ENCODE measurements at places on chromosomes 2 and 18.

DNA sequence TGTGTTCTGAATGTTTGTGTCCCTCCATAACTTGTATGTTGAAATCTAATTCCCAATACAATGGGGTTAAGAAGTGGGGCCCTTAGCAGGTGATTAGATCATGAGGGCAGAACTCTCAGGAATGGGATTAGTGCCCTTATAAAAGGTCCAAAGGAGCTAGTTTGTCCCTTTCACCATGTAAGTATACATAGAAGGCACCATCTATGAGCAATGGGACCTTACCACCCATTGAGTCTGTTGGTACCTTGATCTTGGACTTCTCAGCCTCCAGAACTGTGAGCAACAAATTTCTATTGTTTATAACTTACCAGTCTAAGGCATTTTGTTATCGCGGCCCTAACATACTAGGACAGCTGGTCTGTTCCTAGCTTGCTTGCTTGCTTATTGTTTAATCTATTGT, 106.3 kb downstream of the MYCN start:
- DNase-seq: no peak

DNA sequence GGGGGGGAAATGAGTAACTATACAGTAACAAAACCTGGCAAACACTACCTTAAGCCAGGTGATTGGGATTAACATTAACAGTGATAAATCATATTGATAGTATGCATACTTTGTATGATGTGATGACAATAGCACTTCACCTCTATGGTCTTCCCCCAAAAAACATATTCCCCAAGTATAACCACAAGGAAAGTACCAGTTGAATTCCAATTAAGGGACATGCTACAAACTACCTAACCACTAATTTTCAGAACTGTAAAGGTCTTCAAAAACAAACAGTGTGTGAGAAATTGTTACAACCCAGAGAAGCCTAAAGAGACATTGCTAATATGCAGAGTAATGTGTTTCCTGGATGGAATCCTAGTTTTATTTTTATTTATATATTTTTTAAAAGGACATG, 152.4 kb downstream of the ZRANB3 start:
- DNase-seq: no peak

DNA sequence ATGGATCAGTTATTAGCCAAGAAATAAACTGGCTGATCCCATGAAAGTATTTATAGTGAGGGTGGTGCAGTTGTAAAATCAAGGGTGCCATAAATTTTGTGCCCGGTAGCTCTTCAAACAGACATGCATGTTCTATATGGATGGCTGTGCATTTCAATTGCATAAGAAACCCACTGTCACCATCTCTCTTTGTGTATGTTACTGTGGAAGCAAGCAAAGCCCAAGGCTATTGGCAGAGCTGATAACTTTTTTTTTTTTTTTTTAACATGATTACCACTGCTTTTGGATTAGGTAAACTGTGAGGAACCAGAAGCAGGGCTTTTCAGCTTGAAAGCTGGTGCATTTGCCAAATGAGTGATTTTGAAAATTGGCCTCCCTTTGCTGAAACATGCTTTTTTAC, 332.6 kb downstream of the SOX11 start:
- DNase-seq: no peak

GRCh38 chr18:11877497-11878135, 26.4 kb downstream of the CHMP1B start:
- no peak for DNase-seq

- DNase-seq: no peak
Measured at GRCh38 chr18:58947136-58947732, 82.6 kb downstream of the ZNF532 start.

GRCh38 chr2:28098501-28099225, 208.1 kb downstream of the BABAM2 start:
- peak; percentile 36 for DNase-seq

DNA sequence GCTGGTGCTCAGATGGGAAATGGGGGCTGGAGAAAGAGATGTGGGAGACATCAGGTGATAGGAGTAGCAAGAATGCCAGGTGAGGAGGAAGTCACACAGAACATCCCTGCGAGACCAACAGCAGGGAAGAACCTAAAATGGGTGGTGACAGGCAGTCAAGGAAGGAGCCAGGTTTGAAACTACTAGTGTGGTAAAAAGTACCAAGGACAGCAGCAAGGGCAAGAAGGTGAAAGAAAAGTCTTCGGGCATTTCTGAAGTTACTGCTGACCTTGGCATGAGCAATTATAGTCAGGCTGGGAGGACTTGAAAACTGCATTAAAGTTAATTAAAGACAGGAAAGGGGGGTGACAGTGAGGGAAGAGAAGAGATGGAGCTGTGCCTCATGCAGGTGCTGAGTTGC, 410.4 kb downstream of the RAD51AP2 start:
- peak; percentile 7 for DNase-seq

DNA sequence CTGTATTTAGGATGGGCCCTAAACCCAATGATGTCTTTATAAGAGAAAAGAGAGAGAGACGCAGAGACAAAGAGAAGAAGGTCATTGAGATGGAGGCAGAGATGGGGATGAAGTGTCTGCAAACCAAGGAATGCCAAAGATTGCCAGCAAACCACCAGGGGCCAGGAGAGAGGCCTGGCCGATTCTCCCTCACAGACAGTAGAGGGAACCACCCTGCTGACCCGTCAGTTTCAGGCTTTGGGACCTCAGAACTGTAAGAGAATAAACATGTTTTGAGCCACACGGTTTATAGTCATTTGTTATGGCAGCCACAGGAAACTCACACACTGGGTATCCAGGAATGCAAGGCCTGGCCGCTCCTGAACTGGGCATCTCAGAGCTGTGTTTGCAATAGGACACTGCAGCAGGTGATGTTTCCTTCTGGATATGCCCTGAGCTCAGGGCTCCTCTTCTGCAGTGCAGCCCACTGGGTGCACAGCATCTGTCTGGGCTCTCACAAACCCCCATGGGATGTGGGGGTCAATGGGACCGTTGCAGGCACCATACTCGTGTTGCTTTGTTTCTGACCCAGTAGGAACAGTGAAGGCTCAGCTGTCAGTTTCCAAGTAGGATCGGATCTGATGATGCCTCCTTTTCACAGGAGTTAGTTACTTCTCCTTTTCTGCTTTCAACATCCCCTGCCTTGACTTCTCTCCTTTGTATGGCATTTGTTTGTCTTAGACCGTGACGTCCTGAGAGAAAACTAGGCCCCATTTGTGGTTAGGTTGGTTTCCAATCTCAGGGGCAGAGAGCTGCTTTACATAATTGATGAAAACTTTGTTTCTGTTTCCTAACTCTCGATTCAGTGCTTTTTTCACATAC, 20.8 kb downstream of the PTPN18 start:
- DNase-seq: no peak

GRCh38 chr18:11572201-11572600, 37.2 kb upstream of the SLC35G4 start:
- no peak for DNase-seq

DNA sequence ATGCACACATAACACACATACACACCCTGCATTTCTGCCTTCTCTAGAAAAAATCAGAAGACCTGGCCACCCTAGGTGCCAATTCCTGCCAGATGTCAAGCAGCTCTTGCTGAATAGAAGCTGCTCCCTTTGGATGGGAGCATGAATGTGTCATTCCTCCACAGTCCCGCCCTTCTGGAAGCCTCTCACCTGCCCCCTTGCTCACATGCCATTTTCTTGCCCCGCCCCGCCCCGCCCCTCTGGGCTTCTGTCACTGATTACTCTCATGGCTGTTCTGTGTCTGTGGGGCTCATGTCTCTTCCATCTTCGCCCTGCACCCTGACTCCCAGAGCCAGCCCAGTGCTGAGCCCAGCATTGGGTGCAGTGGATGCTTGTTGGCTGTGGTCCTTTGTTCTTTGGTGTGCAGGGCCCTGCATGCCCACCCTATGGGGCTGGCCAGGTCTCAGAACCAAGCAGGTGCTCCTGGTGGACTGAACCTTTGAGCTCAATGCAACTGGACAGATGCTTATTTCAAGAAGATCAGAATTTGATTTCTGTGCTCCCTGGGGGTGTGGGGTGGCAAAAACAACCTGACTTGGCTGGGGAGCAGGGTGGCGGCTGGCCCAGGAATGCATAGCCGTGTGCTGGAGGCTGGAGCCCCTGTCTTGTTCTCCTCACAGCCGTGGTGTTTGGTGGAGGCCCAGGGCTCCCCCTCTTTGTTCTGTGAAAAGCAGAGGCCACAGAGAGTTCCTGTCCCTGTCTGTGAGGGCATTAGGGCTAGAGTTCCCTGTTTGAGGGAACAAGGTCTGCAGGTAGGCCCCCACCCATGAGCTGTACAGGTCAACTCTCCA, 140.6 kb upstream of the GLI2 start:
- DNase-seq: no peak

- DNase-seq: no peak
Measured at GRCh38 chr2:78980152-78980465, 45.4 kb upstream of the REG3G start.

GRCh38 chr2:33104726-33105125, 158.0 kb downstream of the LTBP1 start:
- peak; percentile 79 for DNase-seq

- peak; percentile 96 for DNase-seq
Measured at GRCh38 chr2:172084645-172085459, 455 bp upstream of the DLX1 start.

DNA sequence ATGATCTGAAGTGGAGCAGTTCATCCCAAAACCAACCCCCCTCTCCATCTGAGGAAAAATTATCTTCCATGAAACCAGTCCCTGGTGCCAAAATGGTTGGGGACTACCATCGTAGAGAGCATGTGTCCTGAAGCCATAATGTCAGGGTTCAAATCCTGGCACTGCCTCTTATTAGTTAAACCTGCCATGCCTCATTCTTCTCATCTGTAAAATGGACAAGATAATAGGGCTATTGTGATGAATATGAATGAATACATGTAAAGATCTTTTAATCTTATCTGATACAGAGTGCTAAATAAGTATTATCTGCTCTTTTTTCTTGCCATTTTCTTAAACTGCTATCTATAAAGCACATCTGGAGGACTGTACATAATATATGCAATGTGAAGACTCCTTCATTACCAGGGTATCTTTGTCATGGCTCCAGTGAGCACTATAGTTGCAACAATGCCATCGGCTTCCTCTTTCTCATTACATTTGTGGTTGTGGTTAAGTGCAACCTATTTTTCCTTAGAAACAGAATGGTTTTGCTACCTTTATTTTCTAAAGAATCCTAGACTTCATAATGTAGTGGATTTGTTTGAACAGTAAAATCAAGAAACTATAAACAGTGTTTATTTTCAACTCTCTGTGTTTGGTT, 27.0 kb downstream of the MFSD6 start:
- DNase-seq: no peak

DNA sequence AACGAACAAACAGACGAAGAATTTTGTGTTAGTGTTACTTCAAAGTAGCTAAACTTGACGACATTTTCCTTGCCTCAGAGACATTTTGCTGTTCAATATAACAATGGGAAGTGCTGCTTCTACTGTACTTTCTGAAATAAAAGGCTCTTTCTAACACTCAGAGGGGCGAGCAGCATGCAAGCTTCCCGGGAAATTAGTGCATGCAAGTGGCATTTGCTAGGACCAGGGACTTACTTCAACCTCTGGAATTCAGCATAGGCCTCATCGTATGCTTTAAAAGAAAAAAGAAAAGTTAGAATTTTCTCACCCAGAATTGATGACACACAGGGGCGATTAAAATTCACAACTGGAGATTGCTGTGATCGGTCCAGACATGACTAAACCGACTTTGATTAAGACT, 62.5 kb upstream of the LPIN2 start:
- DNase-seq: peak; percentile 48
